ENCODE measurements at places on chromosomes 6 and 20.

DNA sequence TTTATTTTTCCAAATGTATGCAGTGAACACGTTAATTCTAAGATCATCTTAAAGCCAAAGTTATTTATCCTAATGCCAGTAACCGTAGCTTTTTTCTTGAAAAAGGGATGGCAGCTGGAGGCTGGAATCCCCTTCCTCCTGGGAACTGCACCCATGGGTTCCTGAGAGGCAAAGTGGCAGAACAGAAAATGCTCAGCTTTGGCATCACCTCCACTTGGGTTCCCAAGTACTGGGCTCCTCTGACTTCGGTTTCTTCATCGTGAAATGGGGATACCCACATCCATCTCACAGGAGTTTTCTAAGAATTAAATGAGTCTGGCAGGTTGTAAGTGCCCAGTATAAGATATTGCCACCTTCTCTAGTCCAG lies 6.2 kb upstream of the DDX43 start:
- no peak for DNase-seq

GRCh38 chr20:37728635-37728983 lies 34.8 kb downstream of the CTNNBL1 start:
- no peak for DNase-seq

DNA sequence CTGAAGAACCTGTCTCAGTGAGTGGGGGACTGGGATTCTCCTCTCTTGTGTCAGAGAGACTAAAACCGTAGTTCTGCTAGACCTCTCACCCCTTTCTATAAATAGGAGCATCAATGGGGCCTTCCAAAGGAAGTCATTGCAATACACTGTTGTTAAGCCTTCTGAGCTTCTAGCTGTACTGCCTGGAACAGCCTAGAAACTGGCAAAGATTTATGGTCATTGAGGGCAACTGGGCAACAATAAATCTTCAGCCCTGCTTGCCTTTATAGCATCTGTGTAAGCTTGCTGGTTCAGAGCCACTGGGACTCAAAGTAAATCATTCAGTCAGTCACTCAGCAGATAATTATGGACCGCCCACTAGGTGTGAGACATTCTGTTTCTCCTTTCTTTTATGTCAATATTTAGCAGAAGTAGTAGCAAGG lies 53.2 kb downstream of the PPP1R14C start:
- DNase-seq, result no peak

- DNase-seq, result peak; percentile 37
These were observed 818 bp upstream of the MDGA1 start for GRCh38 chr6:37698264-37699137.

GRCh38 chr20:25991051-25991755 lies 294.6 kb upstream of the ZNF337 start:
- no peak for DNase-seq

DNA sequence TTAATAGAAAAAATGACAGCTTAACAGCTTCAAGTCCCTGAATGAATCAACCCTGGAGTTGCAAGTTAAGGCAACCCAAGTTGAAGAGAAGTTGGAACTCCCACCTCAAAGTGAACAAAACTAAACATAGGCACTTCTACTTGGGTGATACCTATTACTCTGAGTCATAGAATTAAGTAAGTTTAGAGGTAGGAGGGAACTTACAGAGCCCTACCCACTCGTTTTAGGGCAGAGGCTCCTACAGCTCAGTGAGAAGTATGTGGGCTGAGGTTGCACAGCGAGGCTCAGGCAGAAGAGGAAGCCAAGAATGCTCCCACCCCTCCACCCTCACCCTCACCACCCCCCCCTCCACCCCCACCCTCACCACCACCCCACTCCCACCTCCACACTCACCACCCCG lies 42.2 kb downstream of the NFATC2 start:
- no peak for DNase-seq

- no peak for DNase-seq
These were observed 36.4 kb downstream of the CSNK2A1 start for GRCh38 chr20:507006-507758.

GRCh38 chr6:34583461-34583860 lies 27.3 kb upstream of the SPDEF start:
- peak; percentile 4 for DNase-seq

DNA sequence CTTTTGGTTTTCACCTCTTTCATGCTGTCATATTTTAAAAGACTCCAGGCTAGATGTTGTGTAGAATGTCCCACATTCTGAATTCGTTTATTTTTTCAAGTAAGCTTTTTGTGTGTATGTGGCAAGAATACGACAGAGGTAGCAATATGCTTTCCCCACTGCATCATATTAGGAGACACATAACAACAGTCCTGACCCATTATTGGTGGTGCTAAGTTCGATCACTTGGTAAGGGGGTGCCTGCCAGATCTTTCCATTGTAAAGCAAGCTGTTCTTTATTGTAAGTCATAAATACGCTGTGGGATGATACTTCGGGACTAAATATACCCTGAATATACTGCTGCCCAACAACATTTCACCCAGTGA lies 588 bp upstream of the NCOA3 start:
- no peak for DNase-seq

- DNase-seq, result no peak
These were observed 51.4 kb upstream of the GMDS start for GRCh38 chr6:2296781-2297180.

GRCh38 chr6:168032005-168032760 lies 34.7 kb downstream of the KIF25 start:
- DNase-seq, result no peak

DNA sequence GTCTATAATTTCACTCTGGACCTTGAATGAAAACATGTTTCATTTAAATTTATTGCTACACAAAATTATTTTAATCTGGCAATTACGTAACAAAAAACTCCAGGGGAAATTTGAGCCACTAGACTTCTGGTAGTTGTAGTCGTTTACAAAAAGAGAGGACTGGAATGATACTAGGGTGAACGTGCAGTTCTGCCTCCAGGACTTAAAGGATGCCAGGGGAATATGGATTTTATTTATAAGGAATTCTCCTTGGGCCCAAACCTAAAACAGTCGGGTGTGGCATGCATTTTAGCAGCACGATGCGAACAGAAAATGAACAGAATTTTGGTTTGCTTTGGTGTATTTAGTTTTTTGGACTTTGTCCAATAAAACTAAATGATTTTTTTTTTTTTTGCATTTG lies 76.9 kb downstream of the PRL start:
- no peak for DNase-seq

GRCh38 chr20:58567437-58567836 lies 52.2 kb upstream of the APCDD1L start:
- no peak for DNase-seq

GRCh38 chr6:153024709-153025017 lies 22.2 kb upstream of the MTRF1L start:
- no peak for DNase-seq

GRCh38 chr6:79608334-79609224 lies 22.6 kb upstream of the SH3BGRL2 start:
- no peak for DNase-seq

DNA sequence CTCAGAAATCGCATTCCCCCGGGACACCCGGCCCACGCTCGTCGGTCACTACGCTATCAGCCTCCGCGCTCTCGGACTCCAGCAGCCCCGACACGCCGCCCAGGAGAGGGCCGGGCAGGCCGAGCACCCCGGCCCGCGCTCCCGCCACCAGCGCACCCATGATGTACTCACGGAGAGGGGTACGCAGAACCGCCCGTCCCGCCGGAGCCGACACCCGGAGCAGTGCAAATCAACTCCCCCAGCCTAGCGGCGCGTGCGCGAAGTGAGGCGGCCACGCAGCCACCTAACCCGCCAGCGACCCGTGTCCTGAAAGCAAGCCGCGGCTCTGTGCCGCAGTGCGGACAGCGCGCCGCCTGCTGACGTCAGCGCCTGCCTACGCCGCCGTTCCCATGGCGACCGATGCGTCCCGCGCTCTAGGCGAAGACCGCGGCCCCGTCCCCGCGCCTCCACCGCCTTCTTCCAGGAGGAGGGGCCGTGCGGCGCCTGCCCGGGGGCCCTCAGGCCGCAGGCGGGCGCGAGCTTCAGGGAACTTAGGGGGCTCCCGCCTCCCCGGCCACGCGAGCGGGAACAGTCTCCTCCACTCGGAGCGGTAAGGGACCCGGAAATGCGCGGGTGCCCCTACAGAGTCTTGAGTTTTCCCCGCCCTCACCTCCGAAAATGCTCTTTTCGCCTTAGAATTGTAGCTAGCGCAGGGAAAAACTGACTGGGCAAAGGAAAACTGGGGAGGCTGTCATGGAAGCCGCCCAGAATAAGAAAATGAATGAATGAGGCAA lies at the start of gene AHI1:
AHI1 (minus strand) TSS at position 329 of the 773 bp plus-strand sequence. CDS start 5,503 bp downstream, outside the sequence.
- peak; percentile 89 for DNase-seq

- no peak for DNase-seq
These were observed 25.0 kb upstream of the ADTRP start for GRCh38 chr6:11803591-11803971.

- no peak for DNase-seq
These were observed 712 bp downstream of the DEK start for GRCh38 chr6:18263418-18264218.

GRCh38 chr6:2471472-2471871 lies 226.1 kb upstream of the GMDS start:
- no peak for DNase-seq

DNA sequence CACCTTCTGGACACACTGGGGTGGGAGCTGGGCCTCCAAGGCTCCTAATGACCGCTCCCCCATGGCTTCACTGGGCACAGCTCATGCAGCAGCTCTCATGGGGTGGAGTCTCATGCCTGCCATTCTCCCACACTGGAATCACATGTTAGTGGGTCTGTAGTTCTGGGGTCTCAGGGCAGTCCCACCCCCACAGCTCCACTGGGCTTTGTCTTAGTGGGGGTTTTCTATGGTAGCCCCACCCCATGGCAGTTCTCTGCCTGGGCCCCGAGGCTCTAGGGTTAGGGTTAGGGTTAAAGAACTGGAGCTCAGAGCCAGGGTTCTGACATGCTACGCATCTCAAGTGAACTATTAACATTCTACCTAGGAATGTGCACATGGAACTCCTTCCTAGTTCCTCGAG lies 139.0 kb downstream of the PCSK2 start:
- no peak for DNase-seq

- no peak for DNase-seq
These were observed 8.9 kb downstream of the SNHG17 start for GRCh38 chr20:38426006-38426897.

DNA sequence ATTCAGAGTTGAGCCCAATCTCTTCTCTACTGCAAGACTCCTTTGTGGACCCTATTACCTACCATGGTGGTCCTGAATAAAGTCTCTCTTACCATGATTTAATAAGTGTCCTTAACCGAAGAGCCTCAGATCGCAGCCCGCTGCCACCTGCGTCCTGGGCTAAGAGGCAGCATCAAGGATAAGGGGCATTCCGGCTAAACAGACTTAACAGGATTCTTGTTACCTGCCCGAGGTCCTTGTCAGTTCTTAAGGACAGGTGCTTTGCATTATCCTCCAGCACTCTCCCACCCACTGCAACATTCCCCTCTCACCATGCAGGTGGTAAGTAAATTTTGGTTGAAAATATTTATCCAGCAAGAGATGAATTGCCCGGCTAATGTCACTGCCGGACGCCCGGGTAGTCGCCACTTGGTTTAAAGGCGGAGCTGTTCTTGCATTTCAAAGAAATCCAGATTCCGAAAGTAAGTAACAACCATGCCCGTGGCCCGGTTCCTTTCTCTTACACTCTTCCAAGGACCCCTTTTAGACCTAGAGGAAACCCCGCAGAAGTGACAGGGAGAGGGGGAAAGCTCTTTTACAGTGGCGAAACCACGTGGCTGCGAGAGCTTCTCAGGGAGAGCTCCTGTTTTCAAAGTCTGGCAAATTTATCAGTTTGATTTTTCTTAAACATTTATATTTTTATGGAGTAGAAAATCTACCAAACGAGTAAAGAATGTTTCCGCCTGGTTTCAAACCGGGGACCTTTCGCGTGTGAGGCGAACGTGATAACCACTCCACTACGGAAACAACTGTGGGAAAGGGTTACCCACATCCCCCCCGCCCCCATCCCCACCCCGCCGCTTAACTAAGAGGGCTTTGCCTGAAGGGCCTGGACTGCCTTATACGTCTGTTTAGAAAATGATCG lies 41.9 kb upstream of the PRSS16 start:
- DNase-seq, result peak; percentile 28

- no peak for DNase-seq
These were observed 23.6 kb upstream of the BTBD3 start for GRCh38 chr20:11894062-11894461.

DNA sequence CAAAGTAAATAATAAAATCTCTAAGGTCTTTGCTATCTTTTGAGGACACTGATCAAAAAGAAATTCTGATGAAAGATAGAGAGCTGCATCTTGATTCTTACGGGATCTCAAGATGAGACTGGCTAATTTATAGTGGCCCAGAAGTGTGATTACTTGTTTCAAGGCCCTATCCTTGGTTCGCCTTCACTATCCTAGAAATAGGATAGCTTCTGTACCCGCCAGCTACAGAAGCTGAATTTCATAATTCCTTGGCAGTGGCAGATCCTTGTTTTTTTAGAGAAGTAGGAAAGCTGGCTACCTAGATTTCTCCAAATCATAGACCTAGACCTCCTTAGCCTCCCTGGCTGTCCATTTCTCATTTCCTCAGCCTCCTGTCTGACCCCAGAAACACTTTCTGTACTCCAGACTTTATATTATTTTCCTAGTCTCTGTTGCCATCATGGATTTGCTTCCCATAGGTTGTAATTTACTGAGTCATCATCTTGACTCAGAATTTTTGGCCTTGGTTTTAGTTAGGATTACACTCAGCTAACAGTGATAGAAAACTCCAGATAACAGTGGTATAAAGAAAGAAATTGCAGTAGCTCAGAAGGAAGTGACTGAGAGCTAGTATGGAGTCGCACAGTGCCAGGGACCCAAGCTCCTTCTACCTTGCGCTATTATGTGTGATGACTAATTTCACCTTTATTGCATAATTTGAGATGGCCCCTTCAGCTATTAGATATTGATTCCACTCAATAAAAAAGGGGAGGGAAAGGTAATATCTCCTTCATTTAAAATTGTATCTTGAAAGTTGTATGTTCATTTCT lies 27.7 kb downstream of the PHF3 start:
- DNase-seq, result no peak

Data from stimulated activated CD4-positive, alpha-beta T cell treated with anti-CD3 and anti-CD28 coated beads, Interleukin-4, amount 100 ng/mL, for 48 hours (primary cell).